Nephron progenitor cell (in vitro differentiated cells): ENCODE measurements at places on chromosomes 6 and 20.

GRCh38 chr6:14799928-14800327 lies 445.9 kb upstream of the JARID2 start:
- DNase-seq, result no peak

- no peak for DNase-seq
Measured at GRCh38 chr20:32967961-32968457, 36.2 kb downstream of the SUN5 start.

- no peak for DNase-seq
Measured at GRCh38 chr6:138586638-138587037, 87.3 kb upstream of the NHSL1 start.

DNA sequence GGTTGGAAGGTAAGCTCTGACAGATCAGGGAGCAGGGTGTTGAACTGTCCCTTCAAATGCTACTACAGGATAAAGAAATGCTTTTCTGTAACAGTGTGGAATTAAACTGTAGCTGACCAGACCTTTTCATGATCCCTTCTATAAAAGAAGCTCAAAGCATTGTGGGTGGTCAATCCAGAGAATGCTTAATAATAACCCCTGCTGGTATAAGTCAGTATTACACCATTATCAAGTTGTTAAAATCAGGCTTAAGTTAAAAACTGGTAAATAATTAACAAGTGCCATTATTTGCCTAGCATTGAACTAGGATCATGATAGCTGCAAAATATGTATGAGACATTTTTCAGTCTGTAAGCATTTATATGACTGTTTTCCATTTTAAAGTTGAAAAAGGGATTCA lies 468.9 kb downstream of the PKHD1 start:
- DNase-seq, result no peak

GRCh38 chr6:13818341-13818740 lies 4.0 kb upstream of the MCUR1 start:
- no peak for DNase-seq

GRCh38 chr6:55955684-55956083 lies 80.3 kb upstream of the BMP5 start:
- DNase-seq, result no peak

DNA sequence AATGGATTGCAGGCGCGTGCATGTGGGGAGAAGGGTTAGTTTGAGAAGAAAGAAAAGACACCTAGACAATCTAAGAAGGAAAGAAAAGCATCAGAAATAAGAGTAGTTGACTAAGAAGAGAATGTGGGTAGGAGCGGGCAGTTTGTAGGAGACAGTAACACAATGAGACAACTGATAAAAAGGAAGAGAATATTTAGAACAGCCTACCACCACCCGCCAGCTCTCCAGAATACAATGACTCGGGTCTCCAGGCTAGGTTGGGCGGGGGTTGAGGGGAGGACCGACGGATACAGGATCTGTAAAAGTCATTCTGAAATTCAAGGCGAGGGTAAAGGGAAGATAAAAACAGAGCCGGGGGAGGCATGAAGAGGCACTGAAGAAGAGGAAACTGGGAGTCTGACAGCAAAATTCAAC lies 712 bp downstream of the ABHD16A start:
- no peak for DNase-seq

DNA sequence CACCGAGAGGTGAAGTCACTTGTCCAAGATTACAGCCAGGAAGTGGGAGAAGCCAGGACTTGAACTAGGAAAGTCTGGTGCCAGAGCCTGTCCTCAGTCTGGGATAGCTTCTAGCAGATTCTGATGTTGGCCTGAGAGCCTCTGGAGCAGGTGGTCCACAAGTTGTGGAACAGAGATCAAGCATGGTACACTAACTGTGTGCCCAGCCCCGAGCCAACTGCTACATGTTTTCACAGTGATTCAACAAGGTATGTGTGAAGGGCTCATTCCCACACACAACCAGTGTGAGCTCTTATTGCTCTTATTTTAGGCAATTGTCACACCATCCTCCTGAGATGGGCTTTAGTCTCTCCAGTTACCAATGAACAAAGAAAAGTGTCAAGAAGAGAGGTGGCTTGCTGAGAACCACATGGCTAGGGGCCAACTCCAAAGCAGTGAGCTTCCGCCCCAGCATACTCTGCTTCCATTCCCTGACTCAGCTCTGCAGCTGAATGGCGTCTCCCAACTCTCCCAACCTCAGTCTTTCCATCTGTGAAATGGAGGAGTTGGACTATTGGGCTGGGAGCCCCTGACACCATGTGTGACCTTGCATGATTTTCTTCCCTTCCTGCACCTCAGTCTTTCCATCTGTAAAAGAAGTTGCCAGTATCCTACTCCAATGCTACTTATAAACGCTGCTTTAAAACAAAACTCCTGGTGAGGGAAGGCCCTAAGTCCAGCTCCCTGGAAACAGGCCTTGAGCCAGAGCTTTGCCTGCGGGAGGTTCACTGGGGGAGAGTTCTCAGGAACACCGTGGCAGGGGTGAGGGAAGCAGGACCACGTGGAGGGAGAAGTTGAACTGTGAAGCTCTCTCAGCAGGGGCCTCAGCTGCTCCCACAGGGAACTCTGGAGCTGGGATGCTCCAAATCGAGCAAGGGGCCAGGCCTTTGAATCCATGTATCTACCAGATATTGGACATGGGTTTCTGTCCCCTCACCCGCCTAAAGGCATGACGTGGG lies 40.9 kb downstream of the CDH22 start:
- DNase-seq, result no peak

DNA sequence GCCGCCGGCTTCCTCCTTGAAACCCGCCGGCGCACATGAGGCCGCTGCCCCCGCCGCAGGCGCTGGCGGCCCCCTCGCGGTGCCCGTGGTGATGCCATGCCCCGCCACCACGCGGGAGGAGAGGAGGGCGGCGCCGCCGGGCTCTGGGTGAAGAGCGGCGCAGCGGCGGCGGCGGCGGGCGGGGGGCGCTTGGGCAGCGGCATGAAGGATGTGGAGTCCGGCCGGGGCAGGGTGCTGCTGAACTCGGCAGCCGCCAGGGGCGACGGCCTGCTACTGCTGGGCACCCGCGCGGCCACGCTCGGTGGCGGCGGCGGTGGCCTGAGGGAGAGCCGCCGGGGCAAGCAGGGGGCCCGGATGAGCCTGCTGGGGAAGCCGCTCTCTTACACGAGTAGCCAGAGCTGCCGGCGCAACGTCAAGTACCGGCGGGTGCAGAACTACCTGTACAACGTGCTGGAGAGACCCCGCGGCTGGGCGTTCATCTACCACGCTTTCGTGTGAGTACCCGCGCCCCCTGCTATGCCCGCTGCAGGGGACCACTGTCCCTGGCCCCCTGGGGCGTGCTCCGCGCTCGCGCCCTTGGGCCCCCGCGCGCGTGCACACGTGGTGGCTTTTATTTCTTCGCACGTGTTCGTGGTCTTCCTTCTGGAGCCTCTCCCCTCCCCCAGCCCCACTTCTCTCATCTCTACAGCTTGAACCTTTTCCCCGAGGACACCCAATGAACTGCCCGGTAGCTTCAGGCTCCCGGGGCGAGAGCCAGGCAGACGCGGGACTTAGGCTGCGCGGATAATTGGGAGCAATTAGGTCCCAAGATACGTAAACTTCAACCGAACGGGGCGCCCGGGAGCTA lies 453 bp downstream of the KCNQ5 start:
- peak; percentile 81 for DNase-seq

DNA sequence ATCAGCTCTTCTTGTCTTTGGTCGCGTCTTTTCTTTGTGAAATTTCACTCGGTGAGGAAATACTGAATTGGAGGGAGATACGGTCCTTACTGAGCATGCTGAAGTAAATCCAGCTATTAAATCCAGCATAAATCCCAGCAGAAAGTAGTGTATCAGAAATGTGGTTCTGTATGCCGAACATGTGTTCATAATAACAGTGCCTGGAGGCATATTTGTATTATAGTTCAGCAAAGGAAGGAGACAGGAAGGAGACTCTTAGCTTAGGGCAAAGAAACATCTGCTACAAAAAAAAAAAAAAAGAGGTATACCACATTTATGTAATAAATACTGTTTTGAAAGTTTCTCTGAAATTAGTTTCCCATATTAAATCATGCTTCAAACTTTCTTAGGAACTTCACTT lies 211.8 kb downstream of the PLCB4 start:
- no peak for DNase-seq

GRCh38 chr6:84953111-84953755 lies 188.8 kb upstream of the TBX18 start:
- no peak for DNase-seq

- no peak for DNase-seq
Measured at GRCh38 chr20:17587148-17587547, 17.3 kb downstream of the DSTN start.

- no peak for DNase-seq
Measured at GRCh38 chr20:48069596-48069995, 284.3 kb upstream of the SULF2 start.

- no peak for DNase-seq
Measured at GRCh38 chr20:19025430-19026120, 186.9 kb upstream of the SLC24A3 start.

DNA sequence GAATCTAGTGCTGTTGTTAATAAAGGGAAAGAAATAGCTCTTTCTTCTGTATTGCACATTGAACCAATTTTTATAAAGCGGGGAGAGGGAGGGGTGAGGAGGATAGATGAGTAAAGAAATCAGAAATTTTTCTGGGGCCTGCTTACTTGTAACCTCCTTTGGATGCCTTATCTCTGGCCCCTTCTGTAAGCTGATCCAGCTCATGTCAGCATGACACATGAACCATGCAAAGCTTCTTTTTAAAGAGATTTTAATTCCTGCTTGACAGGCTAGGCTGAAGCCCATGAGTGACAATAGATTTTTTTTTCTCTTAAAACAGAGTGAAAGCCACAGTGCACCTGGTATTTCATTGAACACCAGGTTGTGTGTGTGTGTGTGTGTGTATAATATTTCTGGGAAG lies 325.3 kb downstream of the PRL start:
- no peak for DNase-seq

DNA sequence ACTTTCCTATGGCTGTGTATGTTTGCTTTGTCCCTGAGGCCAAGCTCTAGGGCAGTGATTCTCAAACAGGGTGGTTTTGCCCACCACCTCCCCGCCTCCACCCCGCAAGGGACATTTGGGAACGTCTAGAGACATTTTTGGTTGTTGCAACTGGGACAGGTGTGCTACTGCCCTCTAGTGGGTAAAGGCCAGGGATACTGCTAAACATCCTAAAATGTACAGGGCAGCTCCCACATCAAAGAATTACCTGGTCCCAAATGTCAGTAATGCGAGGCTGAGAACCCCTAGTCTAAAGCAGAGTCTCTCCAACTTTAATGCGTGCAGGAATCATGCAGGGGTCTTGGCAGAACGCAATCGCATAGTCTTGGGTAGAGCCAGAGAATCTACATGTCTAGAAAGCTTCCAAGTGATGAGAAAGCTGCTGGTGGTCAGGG lies 5.1 kb downstream of the KCNS1 start:
- peak; percentile 60 for DNase-seq

DNA sequence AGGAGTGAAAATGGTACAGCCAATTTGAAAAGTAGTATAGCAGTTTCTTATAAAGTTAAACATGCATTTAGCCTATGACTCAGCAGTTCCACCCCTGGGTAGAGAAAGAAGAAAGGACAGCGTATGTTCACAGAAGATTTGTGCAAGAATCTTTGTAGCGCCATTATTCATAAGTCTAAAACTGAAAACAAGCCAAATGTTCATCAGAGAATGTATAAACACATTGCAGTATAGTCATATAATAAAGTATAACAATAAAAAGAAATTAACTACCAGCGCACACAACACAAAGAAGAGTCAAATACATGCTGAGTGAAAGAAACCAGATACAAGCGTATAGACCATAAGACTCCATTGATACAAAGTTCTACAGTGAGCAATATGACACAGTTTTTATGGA lies 294.0 kb downstream of the SAMD5 start:
- no peak for DNase-seq

GRCh38 chr6:83125425-83125824 lies 58.0 kb downstream of the DOP1A start:
- no peak for DNase-seq

GRCh38 chr20:15927893-15928650 lies 645.2 kb downstream of the KIF16B start:
- DNase-seq, result no peak

DNA sequence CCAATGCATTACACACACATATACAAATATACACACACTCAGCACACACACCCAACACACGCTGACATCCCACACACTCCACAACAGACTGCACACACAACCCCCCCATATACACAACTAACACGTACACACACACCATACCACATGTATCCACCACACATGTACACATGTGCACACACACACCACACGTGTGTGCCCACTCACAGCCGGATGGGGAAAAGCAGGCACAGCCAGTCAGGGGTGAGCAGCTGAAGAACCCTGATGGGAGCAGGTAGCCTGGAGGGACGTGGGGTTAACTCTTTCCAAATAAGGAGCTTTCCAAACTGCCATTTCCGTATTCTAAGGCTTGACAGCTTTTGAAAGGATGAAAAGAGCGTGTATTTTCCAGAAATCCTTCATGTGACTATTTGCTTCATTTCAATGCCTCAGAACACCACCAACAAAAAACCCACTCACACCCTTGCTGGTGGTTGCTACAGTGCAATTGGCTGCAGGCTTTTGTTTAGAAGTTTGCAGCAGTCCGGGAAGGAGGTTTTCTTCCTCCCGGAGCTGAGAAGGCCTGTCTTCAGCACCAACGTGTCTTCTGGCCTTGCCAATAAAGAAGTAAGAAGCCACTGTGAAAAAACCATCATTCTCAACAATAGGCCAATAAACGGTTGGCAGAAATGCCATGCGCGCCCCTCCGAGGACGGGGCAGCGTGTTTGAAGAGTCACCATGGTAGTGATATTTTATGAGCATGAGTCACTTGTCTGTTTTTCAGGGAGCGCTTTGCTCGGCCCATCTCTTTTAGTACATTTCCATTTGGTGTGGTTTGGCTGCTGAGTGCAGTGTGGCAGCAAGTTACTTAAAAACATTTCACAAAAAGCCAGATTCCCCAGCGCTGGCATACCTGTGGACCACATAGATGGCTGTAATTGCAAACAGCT lies 131.3 kb upstream of the GMDS start:
- DNase-seq, result no peak

DNA sequence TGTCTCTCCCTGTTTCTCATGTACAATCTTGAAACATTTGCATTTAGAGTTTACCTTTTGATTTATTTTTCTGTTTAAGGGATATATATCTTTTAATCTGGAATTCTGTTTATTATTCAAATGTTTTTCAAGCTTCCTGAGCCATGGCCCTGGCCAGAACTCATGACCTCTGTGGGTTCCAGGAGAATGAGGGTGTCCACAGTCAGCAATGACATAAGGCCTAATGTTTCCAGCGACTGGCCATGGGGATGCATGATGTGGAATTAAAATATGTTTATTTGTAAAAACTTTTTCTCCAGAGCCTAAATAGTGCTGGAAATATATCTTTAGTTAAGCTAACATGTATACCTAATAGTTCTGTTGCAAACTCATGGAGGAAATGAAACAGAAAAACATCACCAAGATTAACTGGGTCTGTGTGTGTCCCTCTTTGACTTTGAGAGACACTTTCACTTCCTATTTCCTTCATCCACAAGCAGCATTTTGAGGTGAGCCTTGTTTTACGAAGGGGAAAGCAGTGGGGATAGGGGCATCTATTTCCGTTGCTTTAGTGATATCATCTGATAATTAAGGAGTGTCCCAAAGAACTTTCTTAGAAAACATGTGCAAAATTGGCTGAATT lies 87.6 kb downstream of the SMOC2 start:
- no peak for DNase-seq

- no peak for DNase-seq
Measured at GRCh38 chr20:43155366-43156100, 34.2 kb downstream of the PTPRT start.

GRCh38 chr6:146813554-146813953 lies 214.8 kb downstream of the ADGB start:
- no peak for DNase-seq
